ENCODE measurements at places on chromosomes 4 and X.

GRCh38 chr4:27714073-27714472 is 853.4 kb downstream of the STIM2 start:
- no peaks in the 10 kb centered on the region for H3K36me3 ChIP-seq
- H3K27me3 ChIP-seq, result no peaks in the 10 kb centered on the region
- no peak for DNase-seq

GRCh38 chr4:109184491-109184961 is 117.9 kb downstream of the COL25A1 start:
- H3K27me3 ChIP-seq, result peaks cover 37% of the 10 kb centered on the region
- no peak for DNase-seq
- no peak overlapping the region for H3K4me3 ChIP-seq
- H3K36me3 ChIP-seq, result peaks cover 1% of the 10 kb centered on the region
- H3K4me1 ChIP-seq, result no peaks in the 10 kb centered on the region

DNA sequence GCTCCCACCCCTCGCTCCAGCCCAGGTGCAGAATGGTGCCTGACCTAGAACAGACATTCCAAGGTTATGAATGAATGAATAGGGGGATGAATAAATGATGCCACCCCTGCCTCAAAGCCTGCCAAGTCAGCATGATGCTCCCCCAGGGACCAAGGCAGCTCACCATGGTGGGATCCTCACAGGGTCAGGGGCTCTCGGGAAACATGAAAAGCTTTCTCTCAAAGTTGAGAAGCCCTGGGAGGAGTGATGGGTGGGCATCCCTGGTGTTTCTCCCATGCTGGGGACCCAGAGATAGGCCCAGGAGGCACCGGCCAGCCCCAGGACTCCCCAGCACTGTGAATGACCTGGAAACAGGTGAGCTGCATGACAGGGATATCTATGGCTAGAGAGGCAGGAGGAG is 58.9 kb downstream of the HTRA3 start:
- H3K27ac ChIP-seq, result no peak overlapping the region
- DNase-seq, result no peak
- peaks cover 2% of the 10 kb centered on the region for H3K36me3 ChIP-seq

DNA sequence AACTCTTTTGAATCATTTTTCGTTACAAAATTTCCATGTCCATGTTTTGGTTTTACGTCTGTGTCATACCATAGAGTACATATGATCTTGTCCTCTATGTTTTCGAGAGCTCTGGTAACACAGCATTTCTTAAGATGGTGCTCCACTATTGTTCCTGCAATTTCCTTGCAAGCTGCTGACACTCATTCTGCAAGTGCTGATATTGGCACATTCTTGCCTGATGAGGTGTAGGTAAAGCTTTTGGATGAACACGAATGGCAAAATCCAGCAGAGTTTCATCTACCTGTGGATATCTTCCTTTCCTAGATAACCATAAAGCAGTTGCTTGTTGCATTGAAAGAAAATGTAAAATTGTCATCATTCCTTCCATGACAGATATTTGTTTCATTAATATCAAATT is 41.3 kb downstream of the MAGEB17 start:
- H3K36me3 ChIP-seq, result no peaks in the 10 kb centered on the region
- H3K27ac ChIP-seq, result no peak overlapping the region
- DNase-seq, result no peak

- H3K4me1 ChIP-seq, result peaks cover 14% of the 10 kb centered on the region
- peaks cover 4% of the 10 kb centered on the region for H3K36me3 ChIP-seq
- no peak for DNase-seq
- H3K27ac ChIP-seq, result peak overlapping the region; percentile 47
- peak overlapping the region; percentile 33 for H3K4me3 ChIP-seq
- H3K27me3 ChIP-seq, result no peaks in the 10 kb centered on the region
These were observed 35.9 kb downstream of the ANTXR2 start for GRCh38 chr4:80036949-80037685.

- H3K36me3 ChIP-seq, result peaks cover 6% of the 10 kb centered on the region
- H3K4me1 ChIP-seq, result peaks cover 4% of the 10 kb centered on the region
- no peak for DNase-seq
- H3K27ac ChIP-seq, result no peak overlapping the region
These were observed 50.4 kb upstream of the PGAM4 start for GRCh38 chrX:78019586-78020483.

DNA sequence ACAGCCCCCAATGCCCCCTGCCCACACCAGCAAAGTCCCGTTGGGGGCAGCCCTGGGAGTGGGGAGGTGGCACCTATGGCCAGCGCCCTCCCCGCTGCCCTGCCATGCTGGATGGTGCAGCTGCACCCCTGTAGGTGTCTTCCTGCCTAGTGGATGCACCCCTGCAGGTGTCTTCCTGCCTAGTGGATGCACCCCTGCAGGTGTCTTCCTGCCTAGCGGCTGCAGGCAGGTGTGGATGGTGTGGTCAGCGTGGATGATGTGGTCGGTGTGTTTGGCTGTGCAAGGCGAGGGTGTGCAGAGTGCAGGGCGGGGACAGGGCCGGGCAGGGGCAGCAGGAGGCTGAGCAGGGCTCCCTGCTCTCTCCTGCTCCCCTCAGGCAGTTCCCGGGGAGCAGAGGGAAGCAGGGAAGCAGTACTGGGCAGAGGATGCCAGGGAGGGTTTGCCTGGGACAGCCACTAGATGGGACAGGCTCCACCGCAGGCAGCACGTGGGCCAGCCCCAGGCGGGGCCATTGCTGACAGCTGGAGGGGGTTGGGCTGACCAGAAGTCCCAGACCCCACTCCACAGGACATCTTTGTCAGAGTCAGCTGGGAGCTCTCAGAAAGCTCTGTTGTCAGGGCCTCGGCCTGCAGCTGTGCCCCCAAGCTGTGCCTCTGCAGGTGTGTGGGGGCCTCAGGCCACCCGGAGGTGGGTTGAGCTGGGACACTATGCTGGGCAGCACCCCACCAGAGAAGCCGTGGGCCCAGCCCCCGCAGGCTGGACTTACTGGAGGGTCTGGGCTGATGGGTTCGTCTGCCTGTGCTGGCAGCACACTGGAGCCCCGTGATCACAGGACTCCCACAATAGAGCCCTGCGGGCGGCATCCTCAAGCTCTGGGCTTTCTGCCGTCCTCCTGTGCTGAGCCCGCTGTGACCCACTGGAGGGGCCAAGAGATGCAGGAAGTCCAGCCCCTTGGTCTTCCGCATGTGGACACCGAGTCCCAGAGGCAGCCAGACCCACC is 23.7 kb downstream of the DOK7 start:
- H3K27ac ChIP-seq, result no peak overlapping the region
- no peak for DNase-seq
- H3K4me1 ChIP-seq, result peaks cover 12% of the 10 kb centered on the region
- peaks cover 5% of the 10 kb centered on the region for H3K36me3 ChIP-seq

- peaks cover 13% of the 10 kb centered on the region for H3K4me1 ChIP-seq
- peaks cover 41% of the 10 kb centered on the region for H3K27me3 ChIP-seq
- H3K4me3 ChIP-seq, result no peak overlapping the region
- no peak for DNase-seq
These were observed 122.5 kb upstream of the TRIM2 start for GRCh38 chr4:153081693-153082092.

GRCh38 chr4:62004881-62005280 is 804.8 kb downstream of the ADGRL3 start:
- no peak overlapping the region for H3K27ac ChIP-seq
- no peaks in the 10 kb centered on the region for H3K4me1 ChIP-seq
- H3K27me3 ChIP-seq, result no peaks in the 10 kb centered on the region
- no peak for DNase-seq

DNA sequence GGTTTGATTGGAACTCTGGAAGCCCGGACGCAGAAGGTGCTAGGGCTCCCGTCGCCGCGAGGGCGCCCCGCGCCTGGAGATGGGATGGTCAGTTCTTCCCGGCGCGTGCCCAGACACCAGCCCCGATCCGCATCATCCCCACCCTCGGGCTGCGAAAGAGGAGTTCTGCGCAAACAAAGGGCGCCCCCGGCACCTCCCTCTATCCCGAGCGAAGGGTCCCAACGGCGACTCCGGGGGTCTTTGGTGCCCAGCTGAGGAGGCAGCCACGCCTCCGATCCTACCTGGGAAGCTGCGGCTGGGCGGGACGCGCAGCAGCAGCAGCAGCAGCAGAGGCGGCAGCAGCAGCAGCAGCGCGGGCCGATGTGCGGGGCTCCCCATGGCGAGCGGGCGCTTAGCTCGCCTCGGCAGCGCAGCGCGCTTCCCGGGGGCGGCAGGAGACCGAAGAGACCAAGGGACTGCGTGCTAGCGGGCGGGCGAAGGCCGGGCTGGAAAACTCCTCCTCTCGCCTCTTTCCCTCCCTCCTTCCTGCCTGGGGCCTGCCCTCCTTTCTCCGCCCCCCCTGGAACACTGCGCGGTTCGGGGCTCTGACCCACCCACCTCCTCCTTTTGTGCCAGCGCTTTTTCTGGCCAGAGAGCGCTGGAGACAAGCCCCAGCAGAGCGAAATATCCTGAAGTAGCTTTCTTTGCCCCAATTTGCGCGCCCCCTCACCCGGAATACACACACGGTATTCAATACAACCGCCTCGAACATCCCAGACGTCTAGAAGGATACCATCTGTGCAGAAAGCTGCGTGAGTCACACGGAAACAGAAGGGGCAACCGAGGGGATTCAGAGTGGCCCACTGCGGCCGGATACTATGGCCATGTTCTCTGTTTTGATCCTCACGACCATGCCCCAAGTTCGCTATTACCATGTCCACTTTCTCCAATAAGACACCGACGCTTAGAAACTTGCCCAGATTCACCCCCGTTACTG is at the start of gene SRPX:
Gene SRPX (minus strand): TSS at position 457 of the 976 bp plus-strand sequence. CDS start 79 bp downstream, at position 378.
- no peak for DNase-seq
- peaks cover 42% of the 10 kb centered on the region for H3K27me3 ChIP-seq
- H3K4me1 ChIP-seq, result no peaks in the 10 kb centered on the region
- H3K36me3 ChIP-seq, result no peaks in the 10 kb centered on the region
- H3K4me3 ChIP-seq, result peak within 1 kb of the TSS; percentile 18
- no peak within 1 kb of the TSS for H3K27ac ChIP-seq

GRCh38 chr4:81807386-81807785 is 335.7 kb upstream of the RASGEF1B start:
- H3K36me3 ChIP-seq, result no peaks in the 10 kb centered on the region
- H3K4me3 ChIP-seq, result no peak overlapping the region
- DNase-seq, result no peak

- H3K36me3 ChIP-seq, result no peaks in the 10 kb centered on the region
- DNase-seq, result no peak
- H3K4me1 ChIP-seq, result no peaks in the 10 kb centered on the region
- no peak overlapping the region for H3K27ac ChIP-seq
These were observed 220.6 kb downstream of the DHX15 start for GRCh38 chr4:24363751-24364150.

GRCh38 chr4:70640192-70640591 is 11.6 kb downstream of the ENAM start:
- H3K36me3 ChIP-seq, result no peaks in the 10 kb centered on the region
- H3K4me3 ChIP-seq, result no peak overlapping the region
- H3K27me3 ChIP-seq, result peaks cover 22% of the 10 kb centered on the region
- no peak for DNase-seq
- no peak overlapping the region for H3K27ac ChIP-seq

GRCh38 chr4:15792974-15793373 is 14.8 kb downstream of the CD38 start:
- DNase-seq, result no peak
- H3K27me3 ChIP-seq, result peaks cover 12% of the 10 kb centered on the region
- H3K4me3 ChIP-seq, result no peak overlapping the region
- no peak overlapping the region for H3K27ac ChIP-seq
- H3K36me3 ChIP-seq, result no peaks in the 10 kb centered on the region

GRCh38 chr4:153293742-153294057 is 50.8 kb upstream of the MND1 start:
- H3K4me3 ChIP-seq, result no peak overlapping the region
- no peak overlapping the region for H3K27ac ChIP-seq
- H3K36me3 ChIP-seq, result no peaks in the 10 kb centered on the region
- DNase-seq, result no peak

DNA sequence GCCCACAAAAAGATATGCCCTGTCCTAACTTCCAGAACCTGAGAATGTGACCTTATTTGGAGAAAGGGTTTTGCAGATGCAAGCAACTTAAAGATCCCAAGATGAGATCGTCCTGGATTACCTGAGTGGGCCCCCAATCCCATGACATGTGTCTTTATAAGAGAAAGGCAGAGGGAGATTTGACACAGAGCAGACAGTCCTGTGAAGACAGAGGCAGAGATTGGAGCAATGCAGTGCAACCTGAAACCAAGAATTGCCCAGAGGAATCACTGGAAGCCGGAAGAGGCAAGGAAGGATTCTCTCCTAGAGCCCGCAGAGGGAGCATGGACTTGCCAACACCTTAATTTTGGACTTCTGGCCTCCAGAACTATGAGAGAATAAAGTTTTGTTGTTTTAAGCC is 171.5 kb downstream of the SMIM20 start:
- peaks cover 13% of the 10 kb centered on the region for H3K27me3 ChIP-seq
- no peak for DNase-seq
- peaks cover 6% of the 10 kb centered on the region for H3K4me1 ChIP-seq

GRCh38 chr4:183556947-183557346 is 52.1 kb downstream of the ING2 start:
- no peak overlapping the region for H3K4me3 ChIP-seq
- H3K4me1 ChIP-seq, result peaks cover 6% of the 10 kb centered on the region
- no peak for DNase-seq
- no peak overlapping the region for H3K27ac ChIP-seq
- H3K36me3 ChIP-seq, result peaks cover 5% of the 10 kb centered on the region

DNA sequence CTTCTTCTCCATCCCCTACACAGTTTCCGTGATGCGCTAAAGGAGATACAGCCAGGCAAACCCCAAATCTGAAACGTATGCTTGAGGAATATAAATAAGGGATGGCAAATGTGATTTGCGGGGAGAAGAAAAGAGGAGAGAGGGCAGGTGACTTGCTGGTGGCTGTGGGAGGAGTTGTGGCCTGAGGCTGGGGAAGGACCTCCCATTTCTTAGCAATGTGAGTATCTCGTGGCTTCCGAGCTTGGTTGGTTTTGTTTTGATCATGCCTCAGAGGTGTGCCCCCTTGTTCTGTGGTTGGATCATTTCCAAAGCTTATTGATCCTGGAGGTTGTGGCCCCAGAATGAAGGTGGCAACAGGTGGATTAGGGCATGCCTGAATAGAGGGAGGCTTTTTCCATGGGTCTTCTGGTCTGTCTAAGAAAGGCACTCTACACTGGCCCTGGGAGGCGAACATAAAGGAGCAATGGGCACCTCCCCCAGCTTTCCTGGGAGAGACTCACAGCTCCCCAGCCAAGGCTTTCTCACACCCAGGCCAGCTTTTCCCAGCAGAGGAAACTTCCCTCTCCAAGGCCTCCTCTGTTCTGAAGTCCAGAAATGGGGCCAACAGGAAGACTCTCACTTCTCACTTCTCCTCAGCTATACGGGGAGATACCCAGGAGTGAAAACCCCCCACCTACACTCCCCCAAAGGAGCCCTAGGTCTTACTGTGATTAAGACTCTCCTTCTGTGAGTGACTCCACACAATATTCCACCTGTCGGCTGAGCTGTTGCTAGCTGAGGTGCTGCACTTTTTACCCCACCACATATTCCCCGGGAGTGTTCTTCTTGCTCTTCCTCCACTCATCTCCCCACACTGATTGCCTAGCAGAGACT is 40.0 kb downstream of the C4orf51 start:
- peaks cover 7% of the 10 kb centered on the region for H3K4me1 ChIP-seq
- H3K36me3 ChIP-seq, result no peaks in the 10 kb centered on the region
- H3K4me3 ChIP-seq, result no peak overlapping the region

- no peak for DNase-seq
- peak overlapping the region; percentile 89 for H3K27ac ChIP-seq
- no peaks in the 10 kb centered on the region for H3K27me3 ChIP-seq
- peaks cover 11% of the 10 kb centered on the region for H3K4me1 ChIP-seq
- peaks cover 3% of the 10 kb centered on the region for H3K36me3 ChIP-seq
- peak overlapping the region; percentile 87 for H3K4me3 ChIP-seq
These were observed 291 bp upstream of the NBDY start for GRCh38 chrX:56728752-56729151.

- peaks cover 2% of the 10 kb centered on the region for H3K36me3 ChIP-seq
- H3K4me3 ChIP-seq, result no peak overlapping the region
- no peak for DNase-seq
- H3K27ac ChIP-seq, result no peak overlapping the region
These were observed 20.9 kb downstream of the HMGB3 start for GRCh38 chrX:151004085-151004484.

- no peaks in the 10 kb centered on the region for H3K27me3 ChIP-seq
- no peak for DNase-seq
- peaks cover 26% of the 10 kb centered on the region for H3K36me3 ChIP-seq
- no peak overlapping the region for H3K4me3 ChIP-seq
These were observed 24.2 kb downstream of the BCOR start for GRCh38 chrX:40073439-40074054.
